Small intestine (tissue), 16 donors: ENCODE measurements at places on chromosomes 7 and 10. TPM values are rescaled to one million over a fixed set of nuclear protein-coding genes. Genes with fewer than 3 reads are reported as not detected.

The LRIT1 gene
- not detected for polyA plus RNA-seq

The SLC12A9 gene
- polyA plus RNA-seq, result 28.8 TPM

The NODAL gene
- polyA plus RNA-seq, result not detected

The POLR2J2 gene
- polyA plus RNA-seq, result 1.1 TPM

The GBX1 gene
- polyA plus RNA-seq, result not detected

The OR2A12 gene
- not detected for polyA plus RNA-seq

The MYO1G gene
- polyA plus RNA-seq, result 1.7 TPM

The MACROH2A2 gene
- 22.1 TPM for polyA plus RNA-seq

The ATRNL1 gene
- 1.1 TPM for polyA plus RNA-seq

The NUTM2E gene
- not detected for polyA plus RNA-seq

The IRF5 gene
- 6.4 TPM for polyA plus RNA-seq

The TDRD1 gene
- 0.10 TPM for polyA plus RNA-seq

The LBX1 gene
- not detected for polyA plus RNA-seq

The ADAMTS14 gene
- 0.76 TPM for polyA plus RNA-seq

The TRIM73 gene
- polyA plus RNA-seq, result 4.6 TPM

The HIP1 gene
- 1.1 TPM for polyA plus RNA-seq

The ACHE gene
- 11.2 TPM for polyA plus RNA-seq

The LIPJ gene
- polyA plus RNA-seq, result not detected

The SPDYE5 gene
- not detected for polyA plus RNA-seq

The TAS2R41 gene
- polyA plus RNA-seq, result not detected

The TFPI2 gene
- not detected for polyA plus RNA-seq

The LAMB1 gene
- polyA plus RNA-seq, result 190 TPM

The PNLIPRP2 gene
- polyA plus RNA-seq, result 51.9 TPM

The STRIP2 gene
- polyA plus RNA-seq, result 1.3 TPM

The SHTN1 gene
- polyA plus RNA-seq, result 10.7 TPM

The HACD1 gene
- 4.7 TPM for polyA plus RNA-seq

The C10orf62 gene
- polyA plus RNA-seq, result not detected

The FAM221A gene
- polyA plus RNA-seq, result 11.3 TPM

The ITIH5 gene
- 3.7 TPM for polyA plus RNA-seq

The NRG3 gene
- 0.72 TPM for polyA plus RNA-seq

The ZFAND4 gene
- polyA plus RNA-seq, result 4.4 TPM

The H2BK1 gene
- polyA plus RNA-seq, result not detected

The ALOX5 gene
- 20.9 TPM for polyA plus RNA-seq

The CNTNAP2 gene
- polyA plus RNA-seq, result 0.54 TPM
